Activated CD4-positive, alpha-beta memory T cell treated with anti-CD3 and anti-CD28 coated beads for 36 hours (primary cell): ENCODE measurements at places on chromosomes 12 and 14. TPM values are rescaled to one million over a fixed set of nuclear protein-coding genes. Genes with fewer than 3 reads are reported as not detected.

DNA sequence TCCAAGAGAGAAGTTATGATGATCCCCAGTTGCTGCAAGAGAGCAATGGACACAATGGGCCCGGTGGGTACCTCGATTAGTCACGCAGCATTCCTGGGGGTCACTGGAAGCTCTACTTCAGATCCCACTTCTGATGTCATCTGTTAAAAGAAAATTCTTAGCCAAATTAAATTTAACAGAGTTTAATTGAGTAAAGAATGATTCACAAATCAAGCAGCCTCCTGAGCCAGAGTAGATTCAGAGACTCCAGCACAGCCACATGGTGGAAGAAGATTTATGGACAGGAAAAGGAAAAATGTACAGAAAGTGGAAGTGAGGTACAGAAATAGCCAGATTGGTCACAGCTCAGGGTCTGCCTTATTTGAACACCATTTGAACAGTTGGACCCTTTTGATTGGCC is 107.5 kb downstream of the SPTSSA start:
- H3K36me3 ChIP-seq: no peaks in the 10 kb centered on the region
- no peaks in the 10 kb centered on the region for H3K4me1 ChIP-seq
- no peak for DNase-seq
- no peak overlapping the region for H3K4me3 ChIP-seq

DNA sequence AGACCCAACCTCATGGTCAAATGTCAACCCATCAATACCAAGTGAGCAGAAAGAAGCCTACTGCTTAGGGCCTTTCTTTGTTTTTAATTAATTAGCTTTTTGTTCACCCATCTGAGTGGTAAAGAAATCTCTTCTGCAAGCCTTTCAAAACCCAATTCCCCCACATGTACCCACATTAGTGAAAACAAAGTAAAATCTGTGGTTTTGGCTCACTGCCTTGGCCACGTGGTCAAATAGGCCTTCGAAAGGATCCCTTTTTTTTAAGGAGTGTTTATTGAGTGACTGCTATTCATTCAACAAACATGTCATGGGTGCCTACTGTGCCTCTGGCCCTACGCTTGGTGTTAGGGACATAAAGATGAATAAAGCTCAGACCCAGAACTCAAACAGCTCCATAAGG is 160.1 kb downstream of the NUAK1 start:
- H3K27ac ChIP-seq: no peak overlapping the region
- H3K36me3 ChIP-seq: no peaks in the 10 kb centered on the region
- no peak for DNase-seq
- H3K27me3 ChIP-seq: no peaks in the 10 kb centered on the region
- no peaks in the 10 kb centered on the region for H3K4me1 ChIP-seq
- no peak overlapping the region for H3K4me3 ChIP-seq

DNA sequence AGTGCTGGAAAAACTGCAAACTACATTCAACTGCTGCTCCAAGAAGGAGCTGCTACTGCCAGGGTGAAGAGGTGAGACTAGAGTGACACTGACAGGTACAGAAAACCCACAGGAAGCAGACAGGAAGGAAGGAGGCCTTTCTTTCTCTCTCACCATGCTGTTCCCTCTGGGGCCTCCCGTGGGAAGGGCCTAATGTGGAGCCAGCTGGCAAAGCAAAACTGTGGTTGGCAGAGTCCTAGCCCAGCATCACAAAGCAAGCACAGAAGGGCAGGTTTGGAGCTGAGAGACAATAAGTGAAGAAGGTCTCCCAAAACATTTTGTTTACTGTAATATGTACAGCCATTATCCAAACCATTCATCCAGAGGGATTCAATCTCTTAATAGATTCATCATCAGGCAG is 122.5 kb upstream of the MAX start:
- peaks cover 50% of the 10 kb centered on the region for H3K4me1 ChIP-seq
- H3K36me3 ChIP-seq: no peaks in the 10 kb centered on the region
- H3K4me3 ChIP-seq: peak overlapping the region; percentile 1
- peak; percentile 33 for DNase-seq
- peak overlapping the region; percentile 65 for H3K27ac ChIP-seq

- no peak overlapping the region for H3K4me3 ChIP-seq
- H3K27me3 ChIP-seq: peaks cover 4% of the 10 kb centered on the region
- H3K36me3 ChIP-seq: peaks cover 3% of the 10 kb centered on the region
- peaks cover 8% of the 10 kb centered on the region for H3K4me1 ChIP-seq
- no peak for DNase-seq
Observed at GRCh38 chr12:124696693-124697476, 129.5 kb upstream of the NCOR2 start.

GRCh38 chr14:77206877-77207389 is 25.3 kb downstream of the TMEM63C start:
- DNase-seq: no peak
- no peaks in the 10 kb centered on the region for H3K36me3 ChIP-seq
- no peak overlapping the region for H3K27ac ChIP-seq
- H3K4me3 ChIP-seq: no peak overlapping the region

DNA sequence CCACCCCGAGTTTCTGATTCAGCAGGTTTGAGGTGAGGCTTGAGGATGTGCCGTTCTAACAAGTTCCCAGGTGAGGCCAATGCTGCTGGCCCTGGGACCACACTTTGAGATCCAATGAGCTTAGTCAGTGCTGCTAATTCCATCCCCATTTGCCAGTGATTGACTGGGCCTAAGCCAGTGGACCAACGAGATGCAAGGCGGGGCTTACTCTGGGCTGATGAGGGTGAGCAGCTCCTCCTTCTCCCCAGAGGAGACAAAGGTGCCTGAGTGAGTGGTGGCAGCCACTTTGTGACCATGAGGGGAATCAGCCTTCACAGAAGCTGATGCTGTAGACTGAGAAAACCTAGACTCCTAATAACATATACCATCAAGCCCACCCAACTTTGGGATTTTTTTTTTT is 23.1 kb upstream of the HNF1A start:
- no peak for DNase-seq
- no peak overlapping the region for H3K27ac ChIP-seq
- H3K4me1 ChIP-seq: peaks cover 12% of the 10 kb centered on the region
- no peaks in the 10 kb centered on the region for H3K27me3 ChIP-seq

DNA sequence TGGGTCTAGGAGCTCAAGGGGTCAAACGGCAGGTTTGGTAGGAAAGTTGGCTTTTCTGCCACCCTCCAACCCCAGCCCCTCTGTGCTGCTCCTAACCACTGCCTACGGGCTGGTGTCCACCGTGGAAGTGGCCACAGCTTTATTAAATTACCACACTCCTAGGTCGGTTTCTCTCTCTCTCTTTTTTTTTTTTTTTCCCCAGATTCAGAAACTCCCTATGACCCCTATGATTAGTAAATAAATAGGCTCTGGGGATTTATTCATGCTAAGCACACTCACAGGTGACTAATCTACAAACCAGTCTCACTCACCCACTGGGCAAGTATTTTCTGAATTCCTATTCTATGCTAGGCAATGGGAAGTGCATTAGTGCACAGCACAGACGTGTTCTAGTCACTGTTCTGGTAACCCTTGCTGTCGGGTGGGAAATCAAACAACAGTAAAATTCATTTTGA is 8.7 kb upstream of the DDX47 start:
- H3K4me1 ChIP-seq: peaks cover 56% of the 10 kb centered on the region
- H3K27ac ChIP-seq: peak overlapping the region; percentile 0
- no peak overlapping the region for H3K4me3 ChIP-seq

- H3K4me1 ChIP-seq: no peaks in the 10 kb centered on the region
- no peak overlapping the region for H3K27ac ChIP-seq
- no peak overlapping the region for H3K4me3 ChIP-seq
- no peaks in the 10 kb centered on the region for H3K36me3 ChIP-seq
- DNase-seq: no peak
- no peaks in the 10 kb centered on the region for H3K27me3 ChIP-seq
Observed at GRCh38 chr14:76396714-76397187, 20.8 kb downstream of the ESRRB start.

DNA sequence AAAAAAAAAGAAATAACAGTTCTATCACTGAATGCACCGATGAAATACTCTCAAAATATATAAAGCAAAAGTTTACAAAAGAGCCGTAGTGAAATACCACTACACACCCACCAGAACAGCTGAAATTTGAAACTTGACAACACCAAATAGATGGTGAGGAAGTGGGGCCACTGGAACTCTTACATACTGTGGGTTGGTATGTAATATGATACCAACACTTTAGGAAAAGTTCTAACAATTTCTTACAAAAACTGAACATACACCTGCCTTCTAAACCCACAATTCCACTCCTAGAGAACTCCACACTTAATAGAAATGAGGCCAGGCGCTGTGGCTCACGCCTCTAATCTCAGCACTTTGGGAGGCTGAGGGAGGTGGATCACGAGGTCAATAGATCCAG is 14.1 kb downstream of the EIF5 start:
- DNase-seq: no peak
- peaks cover 2% of the 10 kb centered on the region for H3K27me3 ChIP-seq
- peaks cover 13% of the 10 kb centered on the region for H3K36me3 ChIP-seq
- H3K27ac ChIP-seq: no peak overlapping the region
- H3K4me3 ChIP-seq: no peak overlapping the region

GRCh38 chr14:88128816-88129215 is 123.9 kb downstream of the GPR65 start:
- H3K36me3 ChIP-seq: peaks cover 2% of the 10 kb centered on the region
- H3K27me3 ChIP-seq: peaks cover 1% of the 10 kb centered on the region
- H3K4me1 ChIP-seq: peaks cover 21% of the 10 kb centered on the region

DNA sequence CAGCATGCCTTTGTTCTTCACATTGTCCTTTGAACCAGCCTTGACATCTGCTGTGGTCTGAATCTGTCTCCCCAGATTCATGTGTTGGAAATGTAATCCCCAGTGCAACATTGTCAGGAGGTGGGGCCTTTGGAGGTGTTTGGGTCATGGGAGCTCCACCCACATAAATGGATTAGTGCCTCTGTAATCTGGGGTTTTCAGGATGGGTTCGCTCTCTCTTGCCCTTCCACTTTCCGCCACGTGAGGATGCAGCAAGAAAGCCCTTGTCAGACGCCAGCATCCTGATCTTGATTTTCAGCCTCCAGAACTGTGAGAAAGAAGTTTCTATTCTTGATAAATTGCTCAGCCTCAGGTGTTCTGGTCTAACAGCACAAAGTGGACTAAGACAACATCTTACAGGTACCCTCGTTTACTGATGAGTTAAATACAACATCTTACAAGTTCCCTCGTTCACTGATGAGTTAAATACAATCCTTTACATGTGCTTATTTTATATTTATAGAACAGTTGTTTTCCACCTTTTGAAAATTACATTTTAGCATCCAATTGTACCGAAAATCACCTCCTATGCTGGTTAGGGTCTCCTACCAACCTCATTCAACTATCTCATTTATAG is 54.4 kb upstream of the RIMBP2 start:
- DNase-seq: no peak
- peaks cover 7% of the 10 kb centered on the region for H3K4me1 ChIP-seq
- no peak overlapping the region for H3K4me3 ChIP-seq

GRCh38 chr12:24200010-24200409 is 250.5 kb upstream of the SOX5 start:
- no peak overlapping the region for H3K4me3 ChIP-seq
- no peak for DNase-seq
- no peak overlapping the region for H3K27ac ChIP-seq
- H3K27me3 ChIP-seq: no peaks in the 10 kb centered on the region

- no peak for DNase-seq
- H3K4me3 ChIP-seq: no peak overlapping the region
- no peaks in the 10 kb centered on the region for H3K27me3 ChIP-seq
- H3K36me3 ChIP-seq: no peaks in the 10 kb centered on the region
Observed at GRCh38 chr14:31947076-31947475, 130.0 kb upstream of the ARHGAP5 start.

GRCh38 chr12:59075141-59075540 is 154.8 kb upstream of the LRIG3 start:
- H3K4me3 ChIP-seq: no peak overlapping the region
- H3K4me1 ChIP-seq: no peaks in the 10 kb centered on the region
- no peak for DNase-seq
- H3K36me3 ChIP-seq: no peaks in the 10 kb centered on the region

Gene ALDH2
- total RNA-seq: 3.1 TPM

Gene TSPAN8
- total RNA-seq: not detected

Gene RITA1
- total RNA-seq: 18.7 TPM

Gene UNG
- total RNA-seq: 57.9 TPM

Gene PTGR2
- total RNA-seq: 9.9 TPM

Gene LUM
- not detected for total RNA-seq

Gene AKAP5
- 1.1 TPM for total RNA-seq

Gene PIWIL1
- total RNA-seq: not detected

Gene TOMM20L
- not detected for total RNA-seq

Gene PTHLH
- total RNA-seq: 0.12 TPM
